ENCODE measurements at places on chromosomes 6 and 20.

GRCh38 chr6:70124443-70124842 lies 178.4 kb downstream of the COL9A1 start:
- DNase-seq: no peak

DNA sequence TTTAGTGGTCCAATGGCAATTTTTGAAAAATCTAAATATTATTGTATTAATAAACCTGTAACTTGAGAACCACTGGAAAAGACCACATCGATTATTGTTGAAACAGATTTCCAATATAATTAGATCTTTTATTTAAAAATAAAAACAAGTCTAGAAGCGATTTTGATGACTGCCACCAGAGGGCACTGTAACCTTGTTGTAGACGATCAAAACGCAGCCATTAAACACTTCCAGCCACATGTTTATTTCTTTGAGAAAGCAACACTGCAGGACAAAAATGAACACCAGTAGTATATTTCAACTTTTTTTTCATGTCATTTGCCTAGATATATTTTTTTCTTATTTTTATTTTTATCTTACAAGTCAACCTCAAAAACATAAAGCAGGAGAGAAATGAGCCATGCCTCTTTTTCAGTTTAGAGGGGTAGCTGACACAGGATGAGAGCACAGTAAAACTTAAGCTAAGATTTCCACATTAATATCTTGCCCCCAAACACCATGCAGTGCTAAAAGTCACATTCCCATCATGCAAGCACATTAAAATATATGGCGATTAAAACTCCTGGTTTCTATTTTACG lies 115.4 kb downstream of the OPRM1 start:
- DNase-seq: peak; percentile 47

- DNase-seq: no peak
Measured at GRCh38 chr6:71248306-71248765, 40.3 kb upstream of the OGFRL1 start.

DNA sequence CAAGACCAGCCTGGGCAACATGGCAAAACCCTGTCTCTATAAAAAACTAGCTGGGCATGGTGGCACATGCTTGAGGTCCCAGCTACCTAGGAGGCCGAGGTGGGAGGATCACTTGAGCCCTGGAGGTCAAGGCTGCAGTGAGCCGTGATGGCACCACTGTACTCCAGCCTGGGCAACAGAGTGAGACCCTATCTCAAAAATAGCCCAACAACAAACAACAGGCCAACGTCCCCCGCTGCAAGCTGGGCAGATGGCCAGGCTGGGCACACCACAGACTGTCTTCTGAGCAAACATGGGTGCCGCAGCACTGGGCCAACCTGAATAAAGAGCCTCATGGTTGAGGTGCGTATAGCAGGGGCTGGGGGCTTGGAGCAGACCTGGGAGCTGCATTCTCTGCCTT lies 46.6 kb upstream of the SRF start:
- DNase-seq: no peak

DNA sequence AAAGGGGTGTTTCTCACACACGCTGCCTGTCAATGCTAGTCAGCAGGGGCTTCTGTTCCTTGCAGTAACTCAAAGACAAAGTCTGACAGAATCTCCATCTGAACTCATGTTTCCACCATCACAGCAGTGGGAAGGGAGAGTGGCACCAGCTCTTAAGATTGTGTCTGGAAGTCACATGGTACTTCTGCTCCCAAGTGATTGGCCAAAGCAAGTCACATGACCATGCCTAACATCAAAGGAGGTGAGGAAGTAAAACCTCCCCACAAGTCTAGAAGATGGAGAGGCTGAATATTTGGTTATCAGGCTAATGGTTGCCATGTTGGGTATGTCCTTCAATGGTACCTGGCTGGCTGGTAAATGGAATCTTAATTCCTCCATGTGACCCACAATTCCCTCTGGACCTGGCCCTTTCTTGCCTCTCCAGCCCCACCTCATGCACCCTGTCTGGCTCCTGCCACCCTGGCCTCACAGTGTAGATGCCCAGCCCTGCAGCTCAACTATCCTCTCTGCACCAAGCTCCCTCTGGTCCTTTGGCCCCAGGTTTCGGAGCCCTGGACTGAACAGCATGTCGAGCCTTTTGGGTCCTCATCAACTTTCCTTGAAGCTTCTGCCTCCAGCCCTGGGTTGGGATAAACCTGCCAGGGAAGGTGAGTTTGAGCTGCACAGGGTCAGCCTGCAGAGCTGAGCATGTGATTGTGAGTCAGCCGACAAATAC lies 51.0 kb upstream of the PMEPA1 start:
- DNase-seq: no peak

DNA sequence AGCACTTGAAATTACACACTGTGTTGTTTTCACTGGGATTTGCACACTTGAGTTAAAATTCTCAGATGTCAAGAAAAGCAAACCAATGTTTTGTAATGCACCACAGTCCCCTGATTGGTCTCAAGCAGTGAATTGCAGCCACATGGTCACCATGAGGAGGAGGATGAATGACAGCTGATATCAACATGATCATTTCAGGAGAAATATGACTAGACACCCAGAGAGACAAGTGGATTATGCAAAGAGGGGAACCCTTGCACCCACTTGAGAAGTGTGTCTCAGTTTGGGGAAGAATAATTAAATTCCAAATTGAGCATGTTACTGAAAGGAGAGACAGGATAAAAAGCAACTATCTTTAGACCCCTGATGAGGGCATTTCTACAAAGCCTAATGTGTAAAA lies 69.3 kb downstream of the UST start:
- DNase-seq: no peak

Measured in right lung (tissue), 10 donors.